ENCODE measurements at places on chromosomes 2 and 18.

DNA sequence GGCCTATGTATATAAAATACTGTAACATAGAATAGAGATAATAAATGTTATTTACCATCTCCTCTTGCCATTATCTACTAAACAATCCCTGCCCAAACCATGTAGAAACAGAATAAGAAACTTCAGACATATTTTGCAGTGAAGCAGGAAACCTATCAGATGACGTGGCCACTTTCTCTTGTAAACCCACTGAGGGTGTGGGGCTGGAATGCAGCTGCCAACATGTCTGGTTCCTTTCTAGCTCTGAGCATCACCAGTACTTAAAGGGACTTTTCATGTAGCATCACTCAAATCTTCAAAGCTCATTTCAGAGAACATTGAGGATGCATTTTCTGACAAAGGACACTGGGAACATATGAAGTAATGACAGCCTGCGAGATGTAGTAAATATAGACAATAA is 251.8 kb downstream of the LPIN1 start:
- no peak for DNase-seq

- DNase-seq = no peak
Measured at GRCh38 chr2:198327526-198327925, 523.1 kb downstream of the PLCL1 start.

- DNase-seq = no peak
Measured at GRCh38 chr2:100200985-100201384, 58.6 kb upstream of the AFF3 start.

- no peak for DNase-seq
Measured at GRCh38 chr2:138122891-138123290, 158.6 kb downstream of the HNMT start.

DNA sequence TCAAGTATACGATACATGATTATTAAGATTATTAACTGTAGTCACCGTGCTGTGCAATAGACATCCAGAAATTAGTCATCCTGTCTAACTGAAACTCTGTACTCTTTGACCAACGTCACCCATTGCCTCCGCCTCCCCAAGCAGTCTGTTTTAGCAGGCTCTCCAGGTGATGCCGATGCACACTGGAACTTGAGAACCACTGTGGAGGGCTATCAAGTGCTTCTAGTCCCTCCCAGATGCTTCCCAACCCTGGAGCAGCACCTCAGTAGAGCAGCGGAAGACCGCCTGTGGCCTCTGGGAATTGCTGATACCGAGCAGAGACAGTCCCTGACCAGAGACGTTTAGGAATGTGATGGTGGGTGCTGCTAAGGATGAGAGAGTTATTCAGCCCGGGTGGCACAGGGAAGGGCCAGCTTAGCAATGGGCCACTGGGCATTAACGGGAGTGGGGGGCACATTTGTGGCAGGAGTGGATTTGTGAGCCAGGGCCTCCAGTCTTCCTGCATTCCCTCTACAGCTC is 50.7 kb downstream of the LIPG start:
- no peak for DNase-seq

- no peak for DNase-seq
Measured at GRCh38 chr2:99877963-99878362, 264.4 kb downstream of the AFF3 start.

DNA sequence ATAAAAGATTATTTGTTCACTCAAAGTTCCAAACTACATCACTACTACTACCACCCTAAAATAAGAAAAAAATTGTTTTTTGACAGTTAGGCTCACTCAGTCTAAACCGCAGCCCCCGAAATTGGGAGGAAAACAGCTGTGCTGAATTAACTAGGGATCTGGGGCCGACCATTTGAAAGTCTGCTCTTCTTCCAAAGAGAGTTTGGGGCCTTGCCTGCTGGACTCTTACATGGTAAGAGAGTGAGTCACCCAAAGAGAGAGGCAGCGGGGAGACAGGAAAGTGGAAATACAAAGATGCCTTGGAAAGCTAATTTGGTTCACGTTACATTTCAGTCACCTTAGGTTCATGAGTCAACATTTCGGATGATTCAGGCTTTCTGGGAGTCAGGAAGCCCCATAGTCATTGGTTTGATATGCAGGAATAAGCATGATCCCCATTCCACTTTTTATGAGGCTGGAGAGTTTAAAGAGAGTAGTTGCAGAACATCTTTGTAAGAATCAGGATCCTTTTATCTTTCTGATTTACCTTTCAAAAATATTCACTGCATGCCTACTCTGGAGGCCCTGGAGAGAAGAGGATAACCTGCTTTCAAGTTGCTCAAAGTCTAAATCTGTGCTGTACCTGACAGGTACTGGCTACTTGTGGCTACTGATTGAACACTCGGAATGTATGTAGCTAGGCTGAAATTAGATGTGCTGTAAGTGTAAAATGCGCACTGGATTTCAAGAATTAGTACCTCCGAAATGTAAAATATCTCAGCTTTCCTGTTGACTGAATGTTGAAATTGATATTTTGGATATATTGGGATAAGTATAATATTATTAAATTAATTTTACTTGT is 995 bp upstream of the RTN4 start:
- DNase-seq = no peak

GRCh38 chr2:101699755-101700461 is 2.4 kb downstream of the MAP4K4 start:
- DNase-seq = no peak

GRCh38 chr2:43054367-43054766 is 172.0 kb downstream of the ZFP36L2 start:
- no peak for DNase-seq

DNA sequence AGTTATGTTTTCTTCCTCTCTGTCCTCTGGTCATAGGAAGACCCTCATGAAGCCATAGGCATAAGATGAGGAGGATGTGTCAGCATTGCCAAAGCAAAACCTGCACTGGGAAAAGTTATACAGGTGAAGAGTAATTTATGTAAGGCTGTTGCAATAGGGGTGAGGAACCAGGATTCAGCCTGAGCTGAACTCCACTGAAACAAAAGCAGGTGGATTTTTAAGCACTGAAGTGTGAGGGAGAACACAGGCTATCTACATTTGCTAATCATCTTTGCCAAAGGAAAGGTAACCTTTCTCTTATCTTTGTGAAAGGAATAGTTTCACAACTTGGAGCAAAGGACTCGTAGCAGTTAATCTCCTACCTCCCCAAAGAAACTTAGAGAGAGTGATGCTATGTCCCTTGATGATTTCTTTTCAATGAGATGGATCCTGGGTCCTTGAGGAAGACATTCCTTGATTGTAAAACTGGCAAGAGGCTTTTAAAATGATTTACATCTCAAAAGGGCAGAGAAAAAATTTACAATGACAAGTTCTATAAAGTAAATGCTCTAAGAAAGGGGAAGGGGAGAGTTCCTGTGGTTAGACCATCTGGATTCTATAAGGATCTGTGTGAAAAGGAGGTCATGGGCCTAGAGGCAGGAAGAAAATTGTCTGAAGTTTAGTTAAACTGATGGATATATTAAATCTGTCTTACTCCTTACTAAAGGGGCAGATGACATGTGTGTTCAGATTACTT is 385.4 kb upstream of the CDH7 start:
- DNase-seq = no peak

DNA sequence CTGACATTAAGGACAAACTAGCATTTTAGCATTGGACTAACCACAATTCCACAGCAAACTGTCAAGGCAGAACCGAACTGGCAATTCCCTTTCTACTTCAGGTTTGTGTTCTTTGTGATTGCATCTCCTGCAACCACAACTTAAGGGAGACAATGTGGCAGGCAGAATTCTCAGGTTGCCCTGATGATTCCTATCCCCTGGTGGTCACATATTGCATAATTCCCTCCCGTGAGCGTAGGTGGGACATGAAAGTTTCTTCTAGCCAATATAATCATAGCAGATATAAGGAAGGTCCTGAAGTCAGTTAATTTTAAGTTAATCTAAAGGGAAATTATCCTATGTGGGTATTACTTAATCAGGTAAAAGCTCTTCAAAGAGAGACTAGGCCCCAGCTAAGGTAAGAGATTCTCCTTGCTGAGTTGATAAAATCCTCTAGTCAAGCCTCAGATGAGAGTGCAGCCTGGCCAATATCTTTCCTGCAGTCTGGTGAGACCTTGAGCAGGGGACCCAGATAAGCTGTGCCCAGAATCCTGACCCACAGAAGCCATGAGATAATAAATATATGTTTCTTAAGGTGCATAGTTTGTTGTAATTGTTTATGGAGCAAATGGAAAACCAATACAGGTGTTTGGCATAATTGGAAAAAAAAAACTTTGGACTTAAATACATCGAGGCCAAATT is 45.9 kb upstream of the TNP1 start:
- no peak for DNase-seq

DNA sequence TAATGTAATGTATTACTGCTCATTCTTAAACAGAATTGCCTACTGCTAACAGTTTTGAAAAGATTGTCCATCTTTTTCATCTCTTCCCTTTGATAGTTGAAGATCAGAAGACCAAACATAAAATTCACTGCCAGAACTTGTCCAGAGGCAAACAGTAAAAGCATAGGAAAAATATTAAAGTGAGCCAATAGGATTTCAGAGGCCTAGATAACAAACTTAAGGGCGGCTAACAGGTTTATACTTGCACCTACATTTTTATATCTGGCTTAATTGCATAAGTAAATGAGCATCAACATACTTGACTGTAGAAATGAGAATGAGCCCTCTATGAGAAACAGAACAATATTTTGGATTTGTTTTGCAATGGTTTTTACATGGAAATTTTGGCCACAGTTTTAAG is 30.3 kb downstream of the ZC3H15 start:
- no peak for DNase-seq

DNA sequence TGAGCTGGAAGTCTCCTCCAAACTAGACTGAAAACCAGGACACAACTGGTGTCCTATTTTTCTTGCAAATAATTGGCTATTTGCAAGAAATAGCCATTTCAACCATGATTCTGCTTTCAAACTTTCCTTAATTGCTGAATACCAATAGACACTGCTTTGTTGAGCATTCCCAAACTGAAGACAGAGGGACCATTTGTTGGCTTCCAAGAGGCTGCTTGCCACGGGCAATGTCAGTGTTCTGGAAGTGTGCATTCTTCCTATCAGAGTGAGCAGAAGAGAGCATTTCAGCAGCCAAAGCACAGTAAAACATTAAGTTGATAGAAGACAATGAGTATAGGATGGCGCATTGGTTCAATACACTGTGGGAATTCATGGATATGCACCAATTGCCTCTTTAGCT is 360.5 kb upstream of the RGPD4 start:
- DNase-seq = no peak

DNA sequence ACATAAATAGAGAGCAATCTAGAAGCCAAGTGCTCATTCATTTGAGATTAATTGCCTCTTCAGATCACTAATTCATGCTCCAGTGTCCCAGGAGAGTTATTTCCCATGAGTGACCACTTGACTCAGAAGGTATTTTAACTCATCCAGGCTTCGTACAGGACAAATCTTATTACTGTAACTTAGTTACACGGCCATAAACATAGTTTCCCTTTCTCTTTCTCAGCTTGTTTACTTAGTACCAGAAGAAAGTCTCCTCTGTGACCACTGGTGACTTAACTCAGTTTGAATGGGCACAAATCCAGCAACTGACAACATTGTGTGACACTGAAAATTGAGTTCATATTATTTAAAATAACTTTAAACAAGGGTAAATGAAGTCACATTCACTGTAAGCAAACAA is 25.3 kb downstream of the MMADHC start:
- DNase-seq = no peak

DNA sequence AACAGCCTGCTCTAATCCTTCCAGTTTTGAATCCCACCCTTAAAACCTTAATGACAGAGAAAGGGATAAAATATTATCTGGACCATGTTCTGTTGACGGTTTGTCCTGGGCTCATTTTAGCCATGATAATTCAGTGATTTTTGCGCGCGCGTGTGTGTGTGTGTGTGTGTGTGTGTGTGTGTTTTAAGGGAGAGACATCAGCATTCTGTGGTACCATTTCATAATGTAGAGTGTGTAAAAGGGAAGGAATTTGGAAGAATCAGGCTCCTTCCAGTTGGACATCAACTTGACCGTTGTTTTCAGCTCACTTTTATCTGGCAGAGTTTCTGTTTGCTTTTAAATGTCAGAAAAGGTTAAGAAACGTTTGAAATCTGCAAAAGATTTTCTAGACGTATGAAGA is 535.5 kb downstream of the TNS1 start:
- DNase-seq = no peak

DNA sequence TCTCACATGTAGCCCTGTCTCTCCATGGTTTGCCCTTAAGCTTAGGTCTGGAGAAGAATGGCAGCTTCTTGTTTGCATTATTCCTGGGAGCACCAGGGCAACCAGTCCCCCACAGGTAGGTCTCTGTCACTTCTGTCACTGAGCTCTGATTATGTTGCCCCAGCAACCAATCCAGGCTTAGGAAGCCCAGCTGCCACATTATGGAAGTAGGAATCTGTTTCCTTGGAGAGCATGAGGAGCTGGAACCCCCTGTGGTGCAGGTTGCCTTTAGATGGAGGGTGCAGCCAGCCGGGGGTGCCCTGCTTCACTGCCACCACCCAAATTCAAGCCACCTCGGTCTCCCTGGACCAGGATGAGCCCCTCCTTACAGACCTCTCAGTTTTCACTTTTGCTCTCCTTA is 4.8 kb downstream of the RESP18 start:
- no peak for DNase-seq

GRCh38 chr2:224401641-224402342 is at the start of gene FAM124B:
FAM124B (minus strand) TSS chr2:224402107; CDS start chr2:224401768, 339 bp downstream.
- DNase-seq = no peak

DNA sequence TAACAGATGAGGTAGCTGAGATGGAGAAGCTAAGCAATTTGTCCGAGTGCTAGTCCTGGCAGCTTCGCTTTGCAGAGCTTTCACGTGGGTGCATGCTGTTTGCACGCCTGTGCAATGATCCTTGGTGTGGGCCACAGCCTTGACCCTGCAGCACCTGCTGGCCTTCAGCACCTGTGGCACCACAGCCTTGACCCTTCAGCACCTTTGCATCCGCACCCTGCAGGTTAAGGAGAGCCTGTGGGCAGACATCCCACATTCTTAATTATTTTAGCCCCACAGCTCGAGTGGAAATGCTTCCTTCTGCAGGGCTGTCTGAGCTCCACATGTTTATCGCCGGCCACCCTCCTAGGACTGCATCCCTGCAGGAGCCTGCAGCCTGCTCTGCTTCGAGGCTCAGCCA is 19.3 kb downstream of the NCK2 start:
- no peak for DNase-seq

DNA sequence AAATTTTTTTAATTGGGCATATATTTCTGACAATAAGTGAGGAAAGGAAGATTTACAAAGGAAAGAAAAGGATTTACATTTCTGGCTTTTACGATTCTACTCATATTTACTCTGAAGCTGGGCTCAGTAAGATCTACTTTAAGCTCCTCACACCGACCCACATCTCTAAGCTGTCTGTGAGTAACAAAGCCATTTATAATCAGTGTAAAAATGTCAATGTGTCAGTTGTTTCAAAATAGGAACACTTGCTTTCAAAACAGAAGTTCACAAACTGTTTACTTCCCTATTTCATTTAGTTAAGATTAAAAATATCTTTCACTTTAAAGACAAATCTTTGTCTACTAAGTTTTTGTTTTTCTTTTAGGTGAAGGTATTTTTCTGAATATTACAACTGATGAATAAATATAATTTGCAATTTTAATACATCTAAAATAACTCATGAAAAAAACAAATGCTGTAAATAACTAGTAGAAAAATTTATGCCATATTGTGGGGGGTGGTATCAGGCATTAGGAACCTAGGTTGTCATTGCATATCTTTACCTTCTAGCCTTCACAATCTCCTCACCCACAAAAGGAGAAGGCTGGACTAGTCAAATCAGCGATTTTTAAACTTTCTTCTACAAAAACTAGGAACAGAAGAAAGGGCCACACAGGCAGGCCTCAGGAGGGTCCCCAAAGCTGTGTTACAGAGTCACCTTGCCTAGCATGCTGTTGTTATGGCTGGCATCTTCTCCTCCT is 64.5 kb downstream of the TMEM131 start:
- no peak for DNase-seq

Data from cortex of kidney (tissue), 1 donor.